ENCODE measurements at places on chromosomes 3 and 15.

- DNase-seq, result no peak
These were observed 48.2 kb upstream of the ALDH1A3 start for GRCh38 chr15:100831467-100831866.

DNA sequence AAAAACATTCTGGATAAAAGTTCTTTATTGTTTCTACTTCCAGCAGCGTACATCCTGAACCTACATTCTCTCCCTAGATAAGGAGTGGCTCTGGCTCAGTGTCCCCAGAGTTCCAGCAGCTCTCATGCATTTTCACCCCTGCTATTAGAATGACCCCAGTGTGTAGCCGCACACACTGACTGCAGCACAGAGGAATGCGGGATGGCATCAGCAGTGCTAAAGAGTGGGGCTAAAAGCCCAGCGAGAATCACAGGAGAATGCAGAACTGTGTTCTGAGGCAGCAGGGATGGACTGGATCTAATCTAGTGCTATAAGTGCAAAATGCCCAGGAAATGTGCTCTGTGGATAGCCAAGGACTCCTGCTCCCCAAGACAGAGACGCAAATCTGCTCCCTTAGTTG is 66.4 kb upstream of the TJP1 start:
- DNase-seq, result no peak

GRCh38 chr3:197728487-197728886 is 8.2 kb downstream of the RUBCN start:
- DNase-seq, result no peak

DNA sequence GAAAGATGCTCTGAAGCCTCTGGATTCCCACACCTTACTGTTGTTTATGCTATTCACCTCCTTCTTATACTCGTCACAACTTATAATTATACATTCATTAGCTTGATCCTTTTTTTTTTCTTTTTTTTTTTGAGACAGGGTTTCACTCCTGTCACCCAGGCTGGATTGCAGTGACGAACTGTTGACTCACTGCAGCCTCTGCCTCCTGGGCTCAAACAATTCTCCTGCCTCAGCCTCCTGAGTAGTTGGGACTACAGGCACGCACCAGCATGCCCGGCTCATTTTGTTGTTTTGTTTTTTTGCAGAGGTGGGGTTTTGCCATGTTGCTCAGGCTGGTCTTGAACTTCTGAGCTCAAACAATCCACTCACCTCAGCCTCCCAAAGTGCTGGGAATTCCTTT is 143.6 kb downstream of the PLCL2 start:
- no peak for DNase-seq

DNA sequence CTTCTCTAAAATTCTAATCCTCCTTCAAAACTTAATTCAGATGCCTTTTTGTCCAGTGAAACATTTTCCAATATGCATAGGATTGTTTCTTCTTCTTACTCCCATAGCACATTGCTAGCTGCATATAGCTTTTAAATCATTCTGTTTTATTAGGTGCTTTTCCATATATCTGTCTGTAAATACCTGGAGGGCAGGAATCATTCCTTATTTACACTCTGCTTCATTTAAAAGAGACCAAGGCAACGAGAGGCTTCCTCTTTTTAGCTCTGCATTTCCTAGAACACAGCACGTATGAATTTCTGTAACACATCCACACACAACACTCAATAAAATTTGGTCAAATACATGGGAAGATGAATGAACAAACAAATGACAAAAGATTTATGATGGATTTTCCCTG is 43.5 kb upstream of the KPNA4 start:
- no peak for DNase-seq

DNA sequence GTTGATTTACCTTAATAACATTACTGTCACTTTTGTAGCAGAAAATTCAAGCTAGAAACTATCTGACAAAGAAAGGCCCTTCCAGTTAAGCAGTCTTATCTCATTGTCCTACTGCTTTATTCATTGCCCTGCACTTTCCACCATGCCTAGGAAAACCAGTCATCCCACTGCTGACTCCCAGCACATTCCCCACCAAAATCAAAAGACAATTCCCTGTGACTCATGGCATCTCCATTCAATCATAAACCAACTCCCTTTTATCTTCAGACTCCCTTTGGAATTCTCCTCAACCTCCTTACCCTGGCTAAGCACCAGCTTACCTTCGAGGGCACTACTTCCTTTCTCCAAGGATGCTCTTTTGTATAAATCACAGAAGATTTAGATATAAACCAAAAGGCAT is 184.3 kb downstream of the PLCH1 start:
- no peak for DNase-seq

DNA sequence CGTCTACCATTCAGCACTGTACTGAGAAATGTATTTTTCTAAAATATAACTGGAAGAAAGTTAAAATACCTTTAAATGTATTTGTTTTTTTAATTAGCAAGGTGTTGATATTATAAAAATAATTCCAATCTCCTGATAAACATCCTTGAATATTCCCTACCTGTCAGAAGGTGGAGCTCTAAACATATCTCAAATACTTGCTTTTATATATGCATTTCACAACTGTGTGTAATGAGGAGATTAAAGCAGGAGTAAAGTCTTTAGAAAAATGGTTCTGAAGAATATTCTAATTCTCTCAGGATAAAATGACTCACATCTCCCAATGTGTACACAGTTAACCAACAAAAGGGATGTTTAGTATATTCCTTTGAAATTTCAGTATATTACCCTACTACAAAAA is 422.7 kb downstream of the PLCL2 start:
- no peak for DNase-seq

GRCh38 chr3:160134454-160134853 is 90.8 kb upstream of the C3orf80 start:
- no peak for DNase-seq

GRCh38 chr3:182420741-182421140 is 372.6 kb upstream of the ATP11B start:
- no peak for DNase-seq

- no peak for DNase-seq
These were observed 61.0 kb downstream of the BFSP2 start for GRCh38 chr3:133460809-133461208.

DNA sequence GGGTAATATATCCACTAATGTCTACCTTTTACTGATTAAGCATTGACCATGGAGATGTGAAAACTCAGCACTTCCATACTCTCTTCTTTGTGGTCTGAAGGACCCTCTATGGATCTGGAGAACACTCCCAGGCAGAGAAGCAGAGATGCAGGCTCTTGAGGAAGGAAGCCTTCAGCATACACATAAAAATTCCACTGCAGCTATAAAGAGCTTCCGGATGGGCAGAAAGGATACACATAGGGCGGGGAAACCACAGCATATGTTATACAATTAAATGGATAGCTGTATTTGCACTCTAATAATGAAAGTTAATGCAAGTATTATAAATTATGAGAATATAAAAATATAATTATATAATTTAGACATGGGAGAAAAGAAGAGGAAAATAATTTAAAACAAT is 1258.2 kb upstream of the ALCAM start:
- no peak for DNase-seq

DNA sequence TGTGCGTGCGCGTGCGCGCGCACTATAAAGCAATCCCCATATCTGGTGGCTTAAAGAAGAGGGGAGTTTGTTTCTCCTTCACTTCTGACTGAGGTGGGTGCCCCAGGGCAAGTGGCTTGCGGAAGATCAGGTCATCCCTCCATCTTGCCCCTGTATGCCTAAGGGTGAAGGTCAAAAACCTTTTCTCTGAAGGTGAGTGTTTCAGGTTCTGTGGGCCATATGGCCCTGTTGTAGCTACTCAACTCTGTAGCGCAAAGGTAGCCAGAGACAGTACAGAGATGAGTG is 5.5 kb downstream of the ABTB1 start:
- DNase-seq, result no peak

DNA sequence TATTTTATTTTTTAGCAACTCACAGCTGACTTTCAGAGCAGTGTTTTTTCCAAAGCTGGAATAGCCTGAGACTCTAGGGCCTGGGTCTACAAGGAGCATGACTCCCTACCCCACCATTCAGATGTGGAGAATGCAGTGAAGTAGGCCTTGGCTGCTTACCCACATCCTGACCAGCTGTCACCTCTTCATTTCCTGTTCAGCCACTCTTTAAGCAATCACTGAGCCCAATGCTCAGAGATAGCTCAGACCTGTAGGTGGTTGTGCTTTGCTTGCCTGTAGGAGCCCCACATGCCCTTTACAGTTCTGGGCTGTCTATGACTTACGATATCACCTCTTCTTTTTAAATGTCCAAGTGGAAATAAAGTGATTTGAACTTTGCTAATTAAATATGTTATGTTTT is 148.1 kb downstream of the NEK11 start:
- no peak for DNase-seq

- no peak for DNase-seq
These were observed 11.0 kb downstream of the PARP16 start for GRCh38 chr15:65275728-65276126.

GRCh38 chr15:30917013-30917412 is 13.3 kb downstream of the FAN1 start:
- DNase-seq, result no peak

DNA sequence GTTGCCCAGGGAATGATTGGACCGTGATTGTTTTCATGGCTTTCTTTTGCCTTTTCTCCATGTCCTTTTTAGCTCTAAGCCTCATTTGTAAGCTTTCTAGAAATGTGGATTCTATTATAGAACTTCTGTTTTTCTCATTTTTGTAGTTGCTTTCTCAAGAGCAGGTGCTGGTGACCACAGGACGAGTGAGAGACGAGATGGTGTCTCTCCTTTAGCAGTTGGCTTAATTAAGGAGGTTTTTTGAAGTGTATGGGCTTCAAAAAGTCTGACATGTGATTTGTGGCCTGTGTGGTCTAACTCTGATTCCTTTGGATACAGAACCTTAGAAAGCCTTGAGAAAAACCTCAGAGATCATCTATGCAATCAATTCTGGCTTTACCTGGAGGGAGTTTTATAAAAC is 292.8 kb downstream of the LPP start:
- no peak for DNase-seq

GRCh38 chr15:39172380-39173281 is 408.2 kb upstream of the THBS1 start:
- DNase-seq, result no peak

DNA sequence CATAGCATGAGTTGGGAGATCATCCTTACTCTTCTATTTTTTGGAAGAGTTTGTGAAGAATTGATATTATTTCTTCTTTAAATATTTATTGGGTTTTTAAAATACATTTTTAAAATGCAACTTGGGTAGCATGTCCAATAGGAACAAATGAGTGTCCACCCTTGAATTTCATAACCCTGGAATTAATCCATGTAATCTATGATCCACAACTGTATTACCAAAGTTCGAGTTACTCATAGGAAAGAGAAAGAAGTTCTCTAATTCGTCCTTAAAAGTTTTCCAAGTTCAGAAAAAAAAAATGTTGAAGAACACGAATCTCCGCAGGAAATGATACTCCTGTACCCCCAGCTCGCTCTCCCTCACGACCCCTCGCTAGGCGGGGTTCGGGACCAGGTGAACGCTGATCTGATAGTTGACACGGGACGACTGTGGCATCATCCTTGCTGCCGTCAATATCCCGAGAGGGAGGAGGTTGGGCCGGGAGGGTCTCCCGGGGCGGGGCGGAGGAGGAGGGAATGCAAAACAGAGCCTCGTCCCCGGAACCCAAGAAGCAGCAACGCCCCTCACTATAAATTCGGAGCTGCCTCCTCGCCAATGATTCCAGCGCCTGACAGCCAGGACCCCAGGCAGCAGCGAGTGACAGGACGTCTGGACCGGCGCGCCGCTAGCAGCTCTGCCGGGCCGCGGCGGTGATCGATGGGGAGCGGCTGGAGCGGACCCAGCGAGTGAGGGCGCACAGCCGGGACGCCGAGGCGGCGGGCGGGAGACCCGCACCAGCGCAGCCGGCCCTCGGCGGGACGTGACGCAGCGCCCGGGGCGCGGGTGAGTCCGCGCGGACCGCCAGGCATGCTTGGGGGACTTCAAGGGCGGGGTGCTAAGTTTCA is at the start of gene AGTR1:
AGTR1 (plus strand) TSS at position 598 of the 884 bp plus-strand sequence. CDS start 43,133 bp downstream, outside the sequence.
- DNase-seq, result no peak

GRCh38 chr3:120550546-120550945 is 45.6 kb upstream of the NDUFB4 start:
- DNase-seq, result no peak

DNA sequence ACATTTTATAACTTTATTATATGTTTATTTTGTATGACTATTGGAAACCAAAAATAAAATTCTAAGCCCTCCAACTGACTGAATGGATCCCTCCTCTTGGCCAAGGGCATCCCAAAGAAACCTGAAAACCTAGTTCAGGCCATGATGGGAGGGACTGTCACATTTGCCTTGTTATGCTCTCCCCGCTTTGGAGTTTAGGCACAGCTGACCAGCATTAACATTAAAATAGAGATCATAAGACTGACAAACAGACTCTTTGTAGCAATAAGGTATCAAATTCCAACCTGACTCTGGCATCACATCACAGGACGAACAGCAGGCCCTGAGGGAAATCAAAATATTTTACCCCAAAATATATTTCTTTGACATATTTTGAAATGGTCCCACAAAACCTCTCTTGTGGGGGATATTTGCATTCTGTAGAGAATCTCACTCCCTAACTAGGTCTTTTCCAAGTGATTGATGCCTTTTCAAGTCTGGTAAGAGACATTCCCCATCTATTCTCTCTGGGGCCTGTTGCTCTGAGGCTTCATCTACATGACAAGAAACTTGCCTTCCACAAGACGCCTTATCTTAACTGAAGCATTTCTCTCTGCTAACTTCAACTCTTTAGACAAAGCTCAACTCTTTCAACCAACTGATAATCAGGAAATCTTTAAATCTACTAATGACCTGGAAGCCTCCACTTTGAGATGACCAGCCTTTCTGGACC is 81.8 kb upstream of the PRR23E start:
- DNase-seq, result no peak

DNA sequence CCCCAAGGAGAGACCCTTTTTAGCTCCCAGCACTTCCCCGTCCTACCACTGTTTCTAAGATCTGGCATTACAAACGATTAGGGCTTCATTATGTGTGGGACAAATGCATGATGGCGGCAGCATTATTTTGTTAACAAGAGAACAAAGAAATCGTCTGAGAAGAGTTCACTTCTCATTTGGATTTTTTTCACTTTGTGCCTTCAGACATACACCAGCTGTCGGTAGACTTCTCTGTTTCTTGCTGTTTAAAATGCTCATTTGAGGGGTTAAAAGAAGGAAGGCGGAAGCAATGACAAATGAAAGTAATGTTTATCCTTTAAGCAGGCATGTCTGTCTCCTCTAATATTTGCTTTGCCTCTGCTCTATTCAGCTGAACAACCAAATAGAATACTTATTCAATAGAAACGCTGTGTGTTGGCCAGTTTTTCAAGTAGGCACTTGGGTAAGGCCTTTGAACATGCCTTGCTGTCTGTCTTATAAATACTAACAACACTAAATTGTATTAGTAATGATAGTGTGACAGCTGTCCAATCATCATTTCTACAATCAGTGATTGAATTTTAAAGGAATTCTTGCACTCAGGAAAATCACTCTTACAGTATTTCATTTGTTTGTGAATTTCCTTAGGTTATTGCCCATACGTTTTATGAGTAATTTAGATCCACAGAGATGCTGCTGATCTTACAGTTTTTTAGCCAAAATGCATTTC is 382.4 kb downstream of the IL5RA start:
- DNase-seq, result no peak
